ENCODE measurements at places on chromosomes 3 and 15. TPM values are rescaled to one million over a fixed set of nuclear protein-coding genes. Genes with fewer than 3 reads are reported as not detected.

GRCh38 chr3:130425484-130425883 lies 80.0 kb downstream of the COL6A5 start:
- DNase-seq: peak; percentile 37

- no peak for DNase-seq
These were observed 2.5 kb downstream of the SUMF1 start for GRCh38 chr3:4464576-4464975.

- no peak for DNase-seq
These were observed 54.9 kb downstream of the STARD5 start for GRCh38 chr15:81268881-81269601.

- no peak for DNase-seq
These were observed 161.3 kb upstream of the ATP11B start for GRCh38 chr3:182632077-182632393.

DNA sequence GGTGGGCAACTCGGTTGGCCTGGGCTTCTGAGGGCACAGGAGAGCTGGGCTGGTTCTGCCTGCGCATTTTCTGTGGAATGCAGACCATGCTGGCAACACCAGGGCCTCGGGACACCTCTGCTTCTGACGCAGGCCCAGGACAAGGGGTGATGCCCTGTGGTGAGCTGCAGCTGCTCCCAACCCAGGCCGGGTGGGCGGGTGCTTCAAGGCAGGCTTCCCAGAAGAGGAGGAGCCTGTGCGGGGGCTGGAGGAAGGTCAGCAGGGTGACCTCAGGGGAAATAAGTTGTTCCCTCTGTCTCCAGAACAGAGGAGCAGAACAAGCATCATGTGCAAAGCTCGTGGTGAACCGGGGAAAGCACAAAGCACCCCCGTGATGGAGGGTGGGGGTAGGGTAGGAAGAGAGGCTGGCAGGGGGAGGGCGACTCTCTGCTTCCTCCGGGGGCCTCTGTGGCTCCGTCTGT lies 11.0 kb upstream of the PLXNA1 start:
- peak; percentile 86 for DNase-seq

GRCh38 chr15:26879706-26880105 lies 12.8 kb downstream of the GABRA5 start:
- DNase-seq: no peak

GRCh38 chr15:35777061-35777460 lies 231.1 kb upstream of the DPH6 start:
- DNase-seq: no peak

- DNase-seq: peak; percentile 16
These were observed 877 bp downstream of the NIT2 start for GRCh38 chr3:100335434-100335833.

- DNase-seq: no peak
These were observed 100.2 kb downstream of the SV2B start for GRCh38 chr15:91200101-91200754.

GRCh38 chr3:125011941-125012340 lies 43.9 kb downstream of the HEG1 start:
- DNase-seq: no peak

- DNase-seq: no peak
These were observed 23.1 kb upstream of the PDIA3 start for GRCh38 chr15:43723151-43723550.

Gene IL17RB
- 1.4 TPM for total RNA-seq

Gene A4GNT
- not detected for total RNA-seq

Gene AGBL1
- not detected for total RNA-seq

Gene CSTA
- total RNA-seq: not detected

Gene P2RY14
- not detected for total RNA-seq
